ENCODE measurements at places on chromosomes 1 and 21.

- DNase-seq, result no peak
Observed at GRCh38 chr21:30710499-30710898, 8.1 kb downstream of the KRTAP21-3 start.

- no peak for DNase-seq
Observed at GRCh38 chr21:35873441-35873840, 186.9 kb downstream of the SETD4 start.

- no peak for DNase-seq
Observed at GRCh38 chr1:160499631-160500030, 23.4 kb downstream of the SLAMF6 start.

GRCh38 chr1:240254778-240255291 lies 163.2 kb downstream of the FMN2 start:
- no peak for DNase-seq

DNA sequence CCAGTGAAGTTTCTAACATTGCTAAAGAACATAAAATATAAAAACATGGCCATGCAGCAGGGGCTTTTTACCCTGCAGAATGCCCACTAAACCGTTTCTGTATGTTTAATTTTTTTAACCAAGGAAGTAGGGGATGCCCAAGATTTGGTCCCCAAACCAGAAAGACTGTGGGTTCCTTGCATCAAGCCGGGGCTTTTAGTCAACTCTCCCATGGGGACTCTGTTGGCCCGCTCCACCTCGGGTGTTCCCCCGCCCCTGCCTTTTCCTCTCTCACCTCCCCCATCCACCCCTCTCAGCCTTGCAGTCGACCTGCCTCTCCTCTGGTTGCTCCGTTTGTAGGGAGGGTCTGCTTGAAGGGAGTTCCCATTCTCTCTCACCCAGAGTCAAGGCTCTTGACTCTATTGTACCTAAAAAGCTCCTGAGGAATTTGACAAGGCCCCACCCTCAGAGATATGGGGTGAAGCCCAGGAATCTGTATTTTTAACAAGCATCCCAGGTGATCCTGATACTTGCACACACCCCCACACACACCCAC lies 117.5 kb downstream of the TOMM20 start:
- no peak for DNase-seq

- no peak for DNase-seq
Observed at GRCh38 chr1:48978413-48978812, 201.7 kb upstream of the BEND5 start.

- DNase-seq, result no peak
Observed at GRCh38 chr1:40395190-40396175, 22.0 kb downstream of the SMAP2 start.

DNA sequence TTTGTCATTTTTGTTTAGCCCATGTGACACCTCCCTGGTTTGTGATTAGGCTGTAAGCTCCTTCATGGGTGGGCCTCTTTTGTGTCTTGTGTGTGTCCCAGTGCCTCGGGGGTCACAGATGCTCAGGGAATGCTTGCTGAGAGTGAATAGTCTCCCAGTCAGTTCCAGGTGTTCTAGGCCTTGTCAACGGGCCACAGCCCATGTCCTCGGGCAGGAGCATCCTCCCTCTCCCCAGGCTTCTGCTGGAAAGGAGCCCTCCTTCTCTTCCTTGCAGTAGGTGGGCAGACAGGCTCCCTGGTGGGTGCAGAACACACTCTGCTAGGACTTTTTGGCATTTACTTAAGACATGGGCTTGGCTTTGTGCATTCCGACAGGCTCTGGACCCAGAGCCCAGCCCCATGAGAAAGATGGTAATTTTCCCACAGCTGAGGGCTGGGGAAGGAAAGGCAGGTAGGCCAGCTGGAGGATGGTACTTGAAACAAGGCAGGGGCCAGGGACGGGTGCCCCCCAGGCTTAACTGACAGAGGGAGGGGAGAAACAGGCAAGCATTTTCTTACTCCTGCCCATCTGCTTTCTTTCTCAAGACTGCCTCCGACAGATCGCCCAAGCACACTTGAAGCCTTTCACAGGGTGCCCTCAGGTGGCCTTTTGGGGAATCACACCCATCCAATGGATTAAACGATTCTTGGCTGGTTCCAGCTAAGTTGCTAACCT lies 7.1 kb upstream of the CPLANE2 start:
- peak; percentile 85 for DNase-seq

GRCh38 chr21:45560106-45561021 lies 18.1 kb upstream of the SLC19A1 start:
- no peak for DNase-seq

DNA sequence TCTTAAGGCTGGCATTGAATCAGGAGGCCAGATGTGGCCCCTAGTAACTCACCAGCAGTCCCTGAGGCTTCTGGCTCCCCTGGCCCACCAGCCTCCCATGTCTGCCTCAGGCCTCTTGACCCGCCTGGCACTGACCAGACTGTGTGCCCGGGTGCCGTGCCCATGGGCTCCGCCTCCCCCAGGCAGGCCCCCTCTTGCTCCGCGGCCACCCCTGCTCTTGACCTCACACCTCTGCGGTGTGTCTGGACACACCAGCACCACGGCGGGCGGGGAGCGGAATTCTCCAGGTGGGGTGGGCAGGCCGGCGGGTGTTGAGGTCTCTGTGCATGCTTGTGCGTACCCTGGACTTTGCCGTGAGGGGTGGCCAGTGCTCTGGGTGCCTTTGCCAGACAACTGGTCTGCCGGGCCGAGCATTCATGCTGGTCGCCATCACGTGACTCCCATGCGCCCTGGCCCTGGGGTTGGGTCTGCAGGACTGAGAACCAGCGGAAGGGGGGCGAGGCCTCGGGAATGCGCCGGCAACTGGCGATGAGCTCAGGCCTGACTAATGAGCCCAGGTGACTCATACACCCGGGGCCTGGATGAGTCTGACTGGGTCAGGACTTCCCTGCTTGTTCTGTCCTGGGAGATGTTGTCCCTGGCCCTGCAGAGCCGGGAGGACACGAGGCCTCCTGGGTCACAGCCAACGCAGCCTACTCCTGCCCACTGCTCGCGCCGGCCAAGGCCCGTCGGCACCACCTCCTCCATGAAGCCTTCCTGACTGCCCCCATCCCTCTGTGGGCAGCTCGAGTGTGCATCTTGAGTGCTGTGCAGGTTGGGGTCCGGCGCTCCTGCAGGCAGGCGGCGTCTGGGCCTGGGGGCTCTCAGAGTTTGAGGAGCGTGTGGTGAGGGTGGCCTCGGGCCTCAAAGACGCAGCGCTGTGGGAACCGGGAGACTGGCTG lies 22.6 kb downstream of the COL18A1 start:
- peak; percentile 91 for DNase-seq

GRCh38 chr21:17495680-17496079 lies 17.2 kb upstream of the CXADR start:
- no peak for DNase-seq

DNA sequence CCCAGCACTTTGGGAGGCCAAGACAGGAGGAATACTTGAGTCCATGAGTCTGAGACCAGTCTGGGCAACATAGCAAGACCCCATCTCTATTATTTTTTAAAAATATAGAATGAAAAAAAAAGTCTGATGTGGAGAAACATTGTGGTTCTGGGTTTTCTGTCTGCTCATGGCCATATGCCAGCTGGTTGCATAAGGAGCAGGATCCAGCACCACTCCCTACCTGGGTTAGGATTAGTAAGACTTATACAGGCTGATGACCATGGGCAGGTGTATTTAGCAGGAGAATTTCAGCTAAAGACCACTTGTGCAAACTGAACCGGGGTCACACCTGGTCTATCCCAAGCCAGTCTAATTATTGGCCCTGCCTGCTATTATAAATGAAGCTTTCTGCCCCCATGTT lies 16.7 kb upstream of the GPX7 start:
- no peak for DNase-seq

DNA sequence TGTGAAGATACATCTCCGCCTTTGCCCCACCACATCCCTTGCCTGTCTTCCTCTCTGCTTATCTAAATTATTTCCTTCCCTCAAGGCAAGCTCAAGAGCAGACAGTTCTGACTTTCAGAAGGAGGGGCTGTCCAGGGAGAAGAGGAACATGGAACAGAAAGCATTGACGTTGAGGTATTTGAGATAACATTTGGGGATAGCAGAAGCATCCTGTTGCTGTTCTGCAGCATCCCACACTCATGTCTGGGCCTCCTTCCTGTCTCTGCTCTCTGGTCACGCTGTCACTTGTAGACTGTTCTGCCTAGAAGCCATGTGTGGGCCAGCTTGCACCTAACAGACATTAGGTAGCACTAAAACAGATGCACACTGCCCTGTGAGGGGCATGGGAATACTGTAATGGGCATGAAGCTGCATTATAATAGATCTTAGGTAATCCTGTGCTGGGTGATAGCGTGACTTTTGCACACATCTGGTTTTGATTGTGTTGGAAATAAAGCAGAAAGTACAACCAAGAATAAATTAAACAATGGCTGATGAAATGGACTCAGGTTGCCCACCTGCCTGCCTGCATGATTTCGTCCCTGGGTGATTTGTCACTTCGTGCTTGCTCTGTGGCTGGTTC lies 660 bp upstream of the RD3 start:
- DNase-seq, result no peak

GRCh38 chr1:221961532-221962292 lies 219.8 kb upstream of the DUSP10 start:
- peak; percentile 88 for DNase-seq

DNA sequence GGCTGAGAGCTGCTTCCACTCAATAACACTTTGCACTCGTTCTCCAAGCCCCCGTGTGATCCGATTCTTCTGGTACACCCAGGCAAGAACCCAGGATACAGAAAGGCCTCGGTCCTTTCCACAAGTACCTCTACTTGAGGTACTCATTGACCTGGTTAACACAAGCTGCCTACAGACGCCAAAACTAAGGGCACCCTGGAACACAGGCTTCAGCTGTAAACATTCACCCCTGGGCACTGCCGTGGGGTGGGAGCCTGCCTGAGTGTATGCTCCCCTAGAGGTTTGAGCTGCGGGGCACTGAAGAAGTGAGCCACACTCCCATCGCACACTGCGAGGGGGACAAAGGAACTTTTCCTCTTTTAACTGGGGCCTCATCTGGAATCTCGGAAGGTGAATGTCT lies 30.5 kb downstream of the LRRC3 start:
- no peak for DNase-seq

GRCh38 chr1:25689686-25690381 lies 73.2 kb downstream of the MAN1C1 start:
- DNase-seq, result no peak

- no peak for DNase-seq
Observed at GRCh38 chr21:14686466-14687267, 140.6 kb upstream of the SAMSN1 start.

- DNase-seq, result no peak
Observed at GRCh38 chr1:242187816-242188215, 188.9 kb upstream of the MAP1LC3C start.

GRCh38 chr1:16162163-16162822 lies 6.4 kb upstream of the EPHA2 start:
- DNase-seq, result no peak

DNA sequence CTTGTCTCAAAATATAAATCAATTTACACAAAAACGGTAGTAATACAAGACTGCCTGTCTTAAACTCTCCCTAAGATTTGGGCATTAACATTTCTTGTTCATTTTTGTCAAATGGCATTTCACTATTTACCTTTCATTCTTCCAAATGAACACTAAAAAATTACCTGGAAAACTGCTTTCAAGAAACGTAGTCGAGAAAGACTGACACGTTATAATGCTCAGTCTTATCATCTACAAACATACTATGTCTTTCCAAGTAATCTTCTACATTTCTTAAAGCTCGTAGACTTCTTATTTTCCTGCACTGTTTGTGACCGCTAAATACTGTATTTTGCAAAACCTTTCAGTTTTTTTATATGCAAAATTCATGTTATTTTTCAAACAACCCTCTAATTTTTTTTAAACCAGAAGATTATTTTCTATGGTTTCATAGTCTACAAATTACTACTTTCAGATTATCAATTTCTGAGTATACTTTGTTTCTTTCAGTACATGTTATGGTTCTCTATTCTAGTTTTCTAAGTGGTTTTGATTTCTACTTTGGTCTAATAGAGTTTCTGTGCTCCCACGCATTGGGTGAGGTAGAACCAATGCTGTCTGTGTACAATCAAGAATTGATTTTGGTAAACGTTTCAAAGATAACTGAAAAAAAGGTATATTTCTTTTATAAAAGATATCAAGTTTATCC lies 336.4 kb downstream of the SMYD3 start:
- no peak for DNase-seq

GRCh38 chr21:44845418-44846223 lies 27.8 kb upstream of the SUMO3 start:
- DNase-seq, result peak; percentile 19

DNA sequence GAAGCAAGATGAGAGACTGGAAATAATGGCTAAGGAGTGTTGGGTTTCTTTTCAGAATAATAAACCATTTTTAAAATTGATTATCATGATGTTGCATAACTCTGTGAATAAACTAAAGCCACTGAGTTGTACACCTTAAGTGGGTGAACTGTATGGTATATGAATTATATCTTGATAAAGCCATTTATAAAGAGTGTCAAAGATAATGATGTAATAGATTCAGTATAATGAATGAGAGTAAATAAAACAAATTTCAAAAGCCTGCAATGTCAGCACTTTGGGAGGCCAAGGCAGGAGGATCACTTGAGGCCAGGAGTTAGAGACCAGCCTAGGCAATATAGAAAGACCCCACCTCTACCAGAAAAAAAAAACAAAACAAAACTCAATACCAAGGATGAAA lies 16.3 kb downstream of the NSL1 start:
- no peak for DNase-seq

DNA sequence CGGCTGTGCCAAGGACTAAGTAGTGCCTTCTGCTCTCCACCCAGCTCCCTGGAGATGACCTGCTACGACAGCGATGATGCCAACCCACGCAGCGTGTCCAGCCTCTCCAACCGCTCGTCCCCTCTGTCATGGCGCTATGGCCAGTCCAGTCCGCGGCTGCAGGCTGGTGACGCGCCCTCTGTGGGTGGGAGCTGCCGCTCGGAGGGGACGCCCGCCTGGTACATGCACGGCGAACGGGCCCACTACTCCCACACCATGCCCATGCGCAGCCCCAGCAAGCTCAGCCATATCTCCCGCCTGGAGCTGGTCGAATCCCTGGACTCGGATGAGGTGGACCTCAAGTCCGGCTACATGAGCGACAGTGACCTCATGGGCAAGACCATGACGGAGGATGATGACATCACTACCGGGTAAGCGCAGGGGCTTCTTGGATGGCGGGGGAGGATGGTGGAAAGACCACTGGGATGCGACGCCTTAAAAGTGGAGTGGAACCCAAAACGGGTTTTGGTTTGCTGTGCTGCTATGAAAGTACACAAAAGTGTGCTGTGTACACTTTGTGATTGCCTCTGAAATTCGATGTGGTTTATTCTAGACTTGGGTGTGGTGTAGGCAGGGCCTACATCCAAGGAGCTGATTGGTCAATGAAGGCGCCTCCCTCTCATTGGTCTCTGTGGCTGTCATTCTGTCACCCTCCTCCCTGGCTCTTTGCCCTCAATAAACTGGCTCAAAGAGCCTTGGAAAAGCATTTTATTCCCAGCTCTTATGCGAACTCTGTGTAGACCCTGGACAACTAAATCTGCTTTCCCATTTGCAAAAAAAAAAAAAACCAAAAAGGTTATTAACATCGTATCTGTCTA lies 110.4 kb upstream of the IPO9 start:
- no peak for DNase-seq

- DNase-seq, result no peak
Observed at GRCh38 chr1:226965581-226966440, 25.7 kb downstream of the COQ8A start.
